ENCODE measurements at places on chromosomes 5 and 9.

- no peak for DNase-seq
These were observed 42.2 kb upstream of the LCP2 start for GRCh38 chr5:170339780-170340167.

GRCh38 chr9:130995086-130996011 is 13.6 kb upstream of the LAMC3 start:
- DNase-seq: no peak

- DNase-seq: no peak
These were observed 201.9 kb downstream of the ZNF608 start for GRCh38 chr5:124544366-124545055.

- DNase-seq: no peak
These were observed 47.4 kb upstream of the SHC3 start for GRCh38 chr9:89225991-89226471.

DNA sequence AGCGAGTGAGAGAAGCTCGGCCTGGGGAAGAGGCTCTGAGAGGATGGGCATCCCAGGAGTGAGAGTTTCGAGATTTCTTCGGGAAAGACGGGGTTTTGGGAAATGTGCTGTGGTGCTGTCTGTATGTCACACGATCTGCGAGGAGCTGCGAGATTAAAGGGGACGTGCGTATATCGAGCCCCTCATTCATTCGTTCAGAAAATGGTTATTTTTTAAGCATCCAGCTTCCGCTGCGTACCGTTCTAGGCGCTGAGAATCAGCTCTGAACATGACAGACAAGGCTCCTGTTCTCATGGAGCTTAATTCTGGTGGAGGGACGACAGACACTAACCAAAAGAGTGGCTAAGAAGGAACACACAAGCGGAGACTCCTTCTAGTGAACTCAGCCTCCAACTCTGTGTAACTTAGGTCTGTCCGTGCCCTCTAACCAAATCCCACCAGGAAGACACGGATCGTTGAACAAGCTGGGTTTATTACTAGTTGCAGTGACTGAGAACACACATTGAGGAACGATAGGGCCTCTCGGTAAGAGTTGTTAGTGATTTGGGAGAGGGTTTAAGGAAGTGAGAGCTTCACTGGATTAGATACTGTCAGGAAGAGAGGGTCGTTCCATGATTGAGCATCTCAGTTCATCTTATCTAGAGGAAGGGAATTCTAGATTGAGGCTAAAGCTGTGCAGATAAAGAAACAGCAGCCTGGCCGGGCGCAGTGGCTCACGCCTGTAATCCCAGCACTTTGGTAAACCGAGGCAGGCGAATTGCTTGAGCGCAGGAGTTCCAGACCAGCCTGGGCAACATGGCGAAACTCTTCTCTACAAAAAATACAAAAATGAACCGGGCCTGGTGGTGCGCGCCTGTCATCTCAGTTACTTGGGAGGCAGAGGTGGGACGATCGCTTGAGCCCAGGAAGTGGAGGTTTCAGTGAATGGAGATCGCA is 1.0 kb upstream of the FBXW11 start:
- DNase-seq: no peak

GRCh38 chr5:80453366-80453765 is 34.5 kb upstream of the FAM151B start:
- DNase-seq: no peak

GRCh38 chr9:33881635-33882034 is 64.7 kb downstream of the UBE2R2 start:
- no peak for DNase-seq

Measured in stimulated activated CD8-positive, alpha-beta memory T cell treated with anti-CD3 and anti-CD28 coated beads, Interleukin-12 subunit alpha, Interleukin-12 subunit beta, amount 100 ng/mL, for 4 hours (primary cell).